ENCODE measurements at places on chromosomes 7 and 10. TPM values are rescaled to one million over a fixed set of nuclear protein-coding genes. Genes with fewer than 3 reads are reported as not detected.

- peak; percentile 84 for DNase-seq
These were observed 66.2 kb downstream of the FAM241B start for GRCh38 chr10:69696073-69696731.

- no peak for DNase-seq
These were observed 444.7 kb downstream of the TCERG1L start for GRCh38 chr10:130866857-130867256.

DNA sequence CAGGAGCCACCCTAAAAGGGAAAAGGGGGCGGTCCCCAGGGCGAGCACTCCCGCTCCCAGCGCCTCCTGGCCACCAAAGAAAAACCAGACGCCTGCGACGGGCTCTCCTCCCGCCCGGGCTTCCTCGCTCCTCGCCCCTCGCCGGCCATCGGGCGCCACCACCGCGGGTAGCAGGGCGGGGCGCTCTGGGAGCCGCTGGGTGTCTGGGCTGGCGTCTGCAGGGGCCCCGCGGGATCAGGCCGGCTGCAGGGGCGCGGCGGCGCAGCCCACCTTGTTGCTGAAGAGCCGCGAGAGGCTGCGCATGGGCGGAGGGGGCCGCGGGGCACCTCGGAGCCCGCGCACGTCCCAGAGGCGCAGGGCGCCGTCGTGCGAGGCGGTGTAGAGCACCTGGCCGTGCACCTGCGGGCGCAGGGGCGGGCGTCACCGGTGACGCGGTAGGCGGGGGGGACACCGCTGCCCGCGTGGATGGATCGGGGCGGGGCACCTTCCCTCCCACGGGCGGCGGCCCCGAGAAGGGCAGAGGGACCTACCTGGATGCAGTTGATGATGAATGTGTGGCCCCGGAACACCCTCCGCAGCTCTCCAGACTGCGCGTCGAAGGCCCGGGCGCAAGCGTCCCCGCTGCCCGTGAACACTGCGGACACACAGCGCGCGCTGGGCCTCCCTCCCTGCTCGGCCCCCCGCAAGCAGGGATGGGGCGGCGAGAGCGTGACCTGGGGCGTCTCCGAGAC is 28.3 kb downstream of the WDR86 start:
- no peak for DNase-seq

DNA sequence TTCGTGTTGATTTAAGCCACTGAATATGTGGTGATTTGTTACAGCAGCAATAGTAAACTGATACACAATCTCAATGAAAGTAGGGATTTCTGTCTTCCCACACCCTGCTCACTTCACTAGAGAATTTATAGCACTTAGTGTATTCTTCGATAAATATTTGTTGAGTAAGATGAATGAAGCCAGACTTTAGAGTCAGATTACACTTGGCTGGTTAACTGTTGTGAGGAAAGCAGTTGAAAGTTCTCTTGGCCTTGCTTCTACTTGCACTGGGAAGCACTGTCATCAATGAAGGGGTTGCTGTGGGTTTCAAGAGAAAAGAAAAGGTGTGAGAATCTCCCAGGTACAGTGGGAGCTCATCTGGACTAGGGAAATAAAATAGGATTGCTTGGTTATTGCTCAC is 82.1 kb upstream of the IGFBP3 start:
- DNase-seq = no peak

- no peak for DNase-seq
These were observed 642 bp downstream of the STK32C start for GRCh38 chr10:132306864-132307751.

DNA sequence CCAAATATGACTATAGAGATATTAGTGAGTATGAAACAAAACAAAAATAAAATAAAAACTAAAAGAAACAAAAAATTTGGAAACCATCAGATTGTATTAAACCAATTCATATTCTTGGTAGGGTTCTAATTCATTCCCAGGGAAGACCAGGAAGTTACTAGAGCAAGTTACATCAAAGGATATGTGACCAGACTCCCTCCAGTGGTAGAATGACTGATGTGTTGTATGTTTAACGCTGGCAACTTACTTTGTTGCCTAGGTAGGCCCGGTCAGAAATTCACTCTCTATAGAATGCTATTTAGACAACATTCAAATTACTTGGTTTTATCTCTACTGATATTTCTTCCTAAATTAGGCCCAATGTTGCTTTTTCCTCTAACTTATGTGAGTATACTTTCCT is 5.2 kb downstream of the PHYHIPL start:
- peak; percentile 1 for DNase-seq

DNA sequence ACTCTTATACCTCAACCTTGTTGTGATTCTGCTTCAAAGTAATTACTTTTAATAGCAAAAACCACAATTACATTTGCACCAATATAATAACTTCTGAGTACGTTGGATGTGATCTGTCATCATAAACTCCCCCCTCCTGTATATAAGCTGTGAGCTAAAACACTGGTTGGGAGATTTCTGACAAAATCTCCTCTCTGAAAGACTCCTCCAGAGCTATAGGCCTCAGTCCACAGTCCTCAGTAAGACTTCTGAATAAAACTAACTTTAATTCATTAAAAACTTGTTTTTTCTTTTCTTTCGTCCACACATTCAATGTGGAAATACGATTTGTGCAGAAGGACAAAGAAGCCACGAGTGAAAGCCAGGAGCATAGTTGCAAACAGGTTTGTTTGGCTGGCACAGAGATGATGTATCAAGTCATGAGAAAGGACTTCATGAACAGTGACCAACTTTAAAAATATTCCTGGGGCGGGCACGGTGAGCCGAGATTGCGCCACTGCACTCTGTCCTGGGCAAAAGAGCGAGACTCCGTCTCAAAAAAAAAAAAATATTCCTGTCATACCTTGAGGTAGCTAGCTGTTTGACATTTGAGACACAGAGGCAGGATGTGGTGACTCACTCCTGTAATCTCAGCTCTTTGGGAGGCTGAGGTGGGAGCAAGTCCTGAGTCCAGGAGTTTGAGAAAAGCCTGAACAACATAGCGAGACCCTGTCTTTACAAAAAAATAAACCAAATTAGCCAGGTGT is 91.1 kb upstream of the ARHGAP21 start:
- DNase-seq = peak; percentile 61

The BMPER gene
- total RNA-seq = 0.44 TPM

GRCh38 chr7:73721377-73721817 is 1.9 kb upstream of the STX1A start:
- no peak for DNase-seq

DNA sequence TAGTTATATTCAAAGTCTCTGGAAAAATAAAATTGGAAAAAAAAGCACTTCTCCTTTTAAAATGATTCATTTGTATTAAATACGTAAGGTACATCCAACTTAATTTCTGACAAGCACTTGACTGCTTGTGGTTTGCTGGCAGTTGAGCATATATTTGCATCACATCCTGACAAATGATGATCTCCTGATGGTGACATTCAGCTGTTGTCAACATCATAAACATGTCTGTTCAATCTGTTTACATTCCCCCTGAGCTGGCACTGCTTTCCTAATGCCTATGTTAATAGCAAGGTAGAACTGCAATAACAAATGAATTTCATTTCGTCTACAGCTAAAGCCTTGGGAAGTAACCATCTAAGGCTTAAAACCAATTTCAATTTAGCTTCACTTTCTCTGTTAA is 24.4 kb downstream of the TSPAN12 start:
- DNase-seq = peak; percentile 25

- no peak for DNase-seq
These were observed 31.2 kb downstream of the GRIFIN start for GRCh38 chr7:2445047-2445446.

DNA sequence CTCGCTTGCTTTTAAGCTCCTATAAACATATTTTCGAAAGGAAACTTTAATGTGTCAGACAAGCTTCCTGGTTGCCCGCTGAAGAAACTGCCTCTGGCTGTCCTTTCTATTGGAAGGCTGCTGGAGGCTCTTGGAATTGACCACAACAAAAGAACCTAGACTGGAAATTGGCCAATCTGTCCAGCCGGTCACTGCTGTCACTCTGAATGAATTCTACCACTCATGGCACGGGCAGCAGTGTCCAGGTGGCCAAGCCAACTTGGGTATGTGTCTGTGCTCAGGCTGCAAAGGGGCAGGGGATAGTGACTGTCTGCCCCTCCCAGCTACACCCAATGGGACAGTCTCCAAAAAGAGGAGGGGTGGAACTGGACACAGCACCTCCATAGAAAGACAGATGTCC is 57.6 kb downstream of the CDH23 start:
- DNase-seq = no peak

- no peak for DNase-seq
These were observed 117.3 kb downstream of the TRRAP start for GRCh38 chr7:98995523-98996149.

DNA sequence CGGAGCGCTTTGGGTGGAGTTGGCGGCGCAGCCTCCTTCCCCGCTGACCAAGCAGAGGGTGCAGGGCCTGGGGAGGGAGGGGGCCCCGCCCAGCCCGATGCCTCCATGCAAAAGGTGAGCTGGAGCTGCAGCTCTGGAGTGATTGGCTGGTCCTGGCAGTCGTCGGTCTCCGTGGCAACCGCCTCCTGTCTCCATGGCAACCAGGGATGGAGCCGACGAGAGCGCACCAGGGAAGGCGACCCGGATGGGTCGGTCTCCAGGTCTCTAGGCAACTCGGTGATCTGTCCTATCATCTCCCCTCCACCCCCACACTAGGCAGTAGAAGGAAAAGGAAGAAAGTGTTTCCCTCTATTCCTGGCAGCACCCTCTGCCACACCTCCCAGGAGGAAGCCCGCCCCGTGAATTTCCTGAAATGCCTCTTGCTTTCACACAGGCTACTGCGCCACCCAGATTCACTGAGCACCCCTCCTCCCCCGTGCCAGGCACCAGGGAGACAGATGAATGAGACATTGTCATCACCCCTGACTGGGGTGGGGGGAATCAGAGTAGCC is 647 bp upstream of the NACAD start:
- DNase-seq = no peak

GRCh38 chr7:79868010-79868409 is 266.6 kb upstream of the GNAI1 start:
- DNase-seq = no peak

The MKI67 gene
- total RNA-seq = 8.5 TPM

The IKZF5 gene
- 1.7 TPM for total RNA-seq

The MALRD1 gene
- total RNA-seq = not detected

- DNase-seq = no peak
These were observed 33.8 kb downstream of the MAP3K8 start for GRCh38 chr10:30467651-30468338.

DNA sequence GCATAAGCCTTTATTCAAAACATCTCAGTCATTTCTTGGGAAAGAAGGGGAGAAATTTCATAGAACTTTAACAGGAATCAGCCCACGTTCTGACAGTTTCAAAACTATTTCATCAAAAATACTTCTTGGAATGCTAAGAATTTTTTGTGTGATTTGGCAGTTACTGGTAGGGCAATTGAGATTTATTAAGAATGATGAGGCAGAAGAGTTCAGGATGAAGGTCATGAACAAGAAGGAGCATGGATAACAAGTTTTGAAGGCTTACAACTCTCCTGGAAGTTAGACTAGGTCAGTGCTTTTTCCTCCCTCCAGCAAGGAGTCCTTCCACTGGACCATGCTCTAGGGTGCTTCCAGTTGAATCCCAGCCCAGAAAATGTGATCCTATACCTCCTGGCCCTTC is 569.9 kb downstream of the ANKRD7 start:
- DNase-seq = no peak

GRCh38 chr7:67913604-67914003 is 917.0 kb downstream of the TYW1 start:
- no peak for DNase-seq
